ENCODE measurements at places on chromosomes 6 and 20.

GRCh38 chr6:170027647-170028043 is 263.2 kb downstream of the DLL1 start:
- DNase-seq: no peak

GRCh38 chr6:15063253-15063853 is 182.5 kb upstream of the JARID2 start:
- no peak for DNase-seq

GRCh38 chr6:14035071-14035847 is 82.3 kb upstream of the CD83 start:
- no peak for DNase-seq

- peak; percentile 35 for DNase-seq
These were observed 23.9 kb downstream of the RPRD1B start for GRCh38 chr20:38057351-38057972.

- DNase-seq: no peak
These were observed 49.8 kb upstream of the SSTR4 start for GRCh38 chr20:22985239-22985778.

GRCh38 chr6:25239498-25239897 is 39.7 kb upstream of the CARMIL1 start:
- DNase-seq: no peak

DNA sequence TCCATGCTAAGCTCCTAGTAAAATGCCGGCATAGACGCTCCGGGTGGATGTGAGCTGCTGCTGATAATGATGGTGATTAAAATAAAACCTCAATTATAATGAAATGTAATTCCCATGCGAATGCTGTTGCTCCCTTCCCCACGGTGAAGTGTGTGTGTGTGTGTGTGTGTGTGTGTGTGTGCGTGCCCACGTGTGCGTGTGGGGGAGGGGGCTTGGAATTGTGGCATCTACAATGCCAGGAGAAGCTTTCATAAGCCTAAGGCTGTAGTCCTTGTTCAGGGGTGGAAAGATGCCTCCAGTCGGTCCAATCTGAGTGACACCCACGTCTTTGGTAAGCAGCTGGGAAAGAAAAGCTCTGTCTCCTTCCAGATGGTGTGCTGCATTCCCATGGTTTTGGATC is 137.9 kb downstream of the CDH26 start:
- no peak for DNase-seq

Measured in Jurkat, Clone E6-1 (cell line).